NCI-H1105 (cell line): ENCODE measurements at places on chromosomes 12 and 14.
A peak's percentile ranks its signal among the peaks of the same experiment; 100 is the strongest.

- no peak for DNase-seq
Measured at GRCh38 chr14:38973083-38973700, 129.8 kb downstream of the SEC23A start.

DNA sequence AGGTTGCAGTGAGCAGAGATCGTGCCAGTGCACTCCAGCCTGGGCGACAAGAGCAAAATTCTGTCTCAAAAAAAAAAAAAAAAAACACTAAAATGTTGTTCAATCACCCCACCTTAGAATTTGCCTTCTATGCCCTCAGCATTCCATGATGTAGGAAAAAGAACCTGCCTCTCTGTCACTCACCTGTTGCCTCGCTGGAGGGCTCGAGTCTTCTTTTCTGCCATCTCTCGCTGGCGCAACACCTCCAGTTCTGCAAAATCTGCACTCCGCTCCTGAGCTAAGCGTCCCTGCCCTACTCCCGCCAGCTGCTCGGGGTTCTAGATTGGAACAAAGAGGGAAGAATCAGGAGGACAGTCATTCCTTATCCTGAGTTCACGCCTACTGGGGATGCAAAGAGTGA, 17.9 kb downstream of the TIMELESS start:
- DNase-seq = no peak

DNA sequence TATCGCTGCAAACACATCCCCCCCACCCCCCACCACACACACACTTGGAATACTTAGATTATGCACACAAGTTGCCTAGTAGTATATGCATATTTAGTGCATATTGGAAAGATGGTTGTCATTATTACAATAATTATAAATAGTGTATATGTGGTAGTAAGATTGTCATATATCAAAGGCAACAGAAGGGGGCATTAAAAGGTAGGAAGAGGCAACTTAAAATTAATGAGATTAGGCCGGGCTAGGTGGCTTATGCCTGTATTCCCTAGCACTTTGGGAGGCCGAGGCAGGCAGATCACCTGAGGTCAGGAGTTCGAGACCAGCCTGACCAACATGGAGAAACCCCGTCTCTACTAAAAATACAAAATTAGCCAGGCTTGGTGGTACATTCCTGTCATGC, 52.1 kb downstream of the GSC start:
- no peak for DNase-seq

DNA sequence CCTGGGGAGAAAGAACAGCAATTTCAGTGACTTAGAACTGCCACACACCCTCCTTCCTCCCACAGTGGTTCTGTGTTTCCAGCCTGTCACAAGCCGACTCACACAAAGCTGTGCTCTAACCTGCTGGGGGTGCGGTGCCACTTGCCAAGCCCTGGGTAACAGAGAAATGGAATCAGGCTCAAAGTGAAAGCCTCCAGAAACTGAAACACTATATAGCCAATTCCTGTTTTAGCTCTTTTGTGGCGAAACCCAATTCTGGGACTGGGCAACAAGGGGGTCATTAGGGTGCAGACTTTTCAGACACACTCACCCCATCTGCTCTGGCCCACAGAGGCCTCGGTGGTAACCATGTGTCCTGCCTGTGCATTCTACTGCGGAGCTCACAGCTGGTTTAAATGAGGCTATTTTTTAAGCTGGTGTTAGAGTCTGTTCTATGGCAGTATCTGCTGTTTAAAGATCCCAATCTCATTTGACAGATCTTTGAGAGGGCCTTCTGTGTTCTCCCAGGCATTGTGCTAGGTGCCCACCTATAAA, 15.2 kb upstream of the ACTR6 start:
- DNase-seq = no peak

- DNase-seq = no peak
Measured at GRCh38 chr12:132542661-132543060, 52.7 kb downstream of the FBRSL1 start.

GRCh38 chr14:94923786-94924185, 153.9 kb upstream of the GSC start:
- no peak for DNase-seq

DNA sequence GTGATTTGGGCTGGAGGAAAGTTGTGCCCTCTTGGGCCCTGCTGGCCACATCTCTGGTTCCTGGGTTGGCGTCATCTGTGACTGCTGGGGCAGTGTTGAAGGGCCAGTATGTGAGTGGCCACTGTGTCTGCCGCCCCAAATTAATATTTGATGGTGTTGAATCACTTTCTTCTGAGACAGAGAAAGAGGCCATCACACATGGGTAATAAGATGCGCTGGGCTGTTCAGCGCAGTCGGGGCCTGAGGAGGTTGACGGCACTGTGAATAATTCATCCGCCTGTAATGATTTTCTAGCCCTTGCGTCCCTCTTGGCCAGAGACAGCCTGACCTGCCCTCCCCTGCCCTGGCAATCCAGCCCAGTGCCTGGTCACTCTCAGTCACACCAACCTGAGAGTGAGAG, 56.2 kb upstream of the BEGAIN start:
- DNase-seq = no peak

GRCh38 chr12:6278439-6279255, 31.8 kb upstream of the PLEKHG6 start:
- DNase-seq = peak; percentile 76

DNA sequence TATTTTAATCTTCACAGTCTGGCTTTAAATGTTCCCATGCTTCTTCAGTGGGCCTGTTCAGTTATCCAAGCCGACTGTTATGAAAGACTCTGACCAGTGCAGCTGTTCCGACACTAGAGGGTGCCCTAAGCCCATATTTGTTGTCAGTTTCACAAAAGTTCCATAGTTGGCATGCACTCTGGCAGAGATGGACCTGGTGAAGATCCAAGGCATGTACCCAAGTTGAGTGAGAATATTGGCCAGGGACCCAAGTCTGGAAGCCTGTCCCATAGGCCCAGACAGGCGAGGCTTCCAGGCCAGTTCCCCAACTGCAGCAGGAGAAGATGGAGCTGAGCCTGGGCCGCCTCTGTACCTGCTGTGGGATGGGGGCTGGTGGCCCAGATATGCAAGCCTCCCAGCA, 27.4 kb upstream of the GUCY2C start:
- no peak for DNase-seq

- peak; percentile 88 for DNase-seq
Measured at GRCh38 chr14:58171090-58171489, 19.1 kb upstream of the ARMH4 start.

- peak; percentile 40 for DNase-seq
Measured at GRCh38 chr14:78153064-78153341, 17.2 kb upstream of the NRXN3 start.

DNA sequence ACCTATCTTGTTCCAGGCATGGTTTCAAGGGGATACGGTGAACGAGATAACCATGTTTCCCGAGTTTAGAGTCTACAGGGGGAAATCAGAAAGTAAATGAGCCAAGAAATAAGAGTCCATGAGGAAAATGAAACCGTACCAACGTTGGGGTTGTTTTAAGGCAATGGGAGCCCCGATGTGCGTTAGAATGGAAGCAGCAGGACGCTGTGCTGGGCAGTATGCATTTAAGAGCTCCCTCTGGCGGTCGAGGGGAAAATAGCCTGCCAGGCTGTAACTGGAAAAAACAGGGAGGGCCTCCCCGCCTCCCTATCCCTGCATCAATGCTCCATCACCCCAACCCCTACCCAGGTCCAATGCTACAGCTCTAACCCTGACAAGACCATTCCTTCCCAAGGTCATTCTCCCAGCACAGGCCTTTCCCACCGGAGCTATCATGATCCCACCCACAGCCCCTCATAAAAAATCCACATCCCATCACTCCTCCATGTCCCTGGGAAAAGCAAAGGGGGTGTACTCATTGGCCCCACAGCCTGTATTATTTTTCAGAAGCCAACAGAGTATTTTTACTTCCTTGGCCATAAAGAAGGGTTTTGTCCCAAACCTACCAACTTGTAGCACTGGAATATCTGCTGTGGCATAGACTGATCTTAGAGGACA, 226.3 kb upstream of the NOS1 start:
- peak; percentile 59 for DNase-seq

DNA sequence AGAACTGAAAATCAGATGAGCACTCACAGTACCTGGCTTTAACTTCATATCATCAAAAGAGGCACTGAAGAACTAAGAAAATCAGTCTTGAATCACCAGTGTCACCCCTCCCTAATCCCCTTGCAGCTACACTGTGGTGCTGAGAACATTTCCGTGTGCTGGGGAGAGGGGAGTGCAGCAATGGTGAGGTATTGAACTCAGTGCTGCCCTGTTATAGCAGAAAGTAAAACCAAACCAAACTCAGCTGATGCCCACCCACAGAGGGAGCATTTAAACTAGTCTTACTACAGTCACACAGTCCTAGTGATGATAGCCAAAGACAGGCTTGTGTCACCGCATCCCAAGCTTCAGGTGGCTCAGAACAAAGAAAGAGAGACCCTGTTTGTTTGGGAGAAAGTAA, 122.1 kb downstream of the CPNE8 start:
- no peak for DNase-seq

GRCh38 chr12:44616402-44616801, 259.7 kb downstream of the NELL2 start:
- DNase-seq = peak; percentile 15

- no peak for DNase-seq
Measured at GRCh38 chr14:28877923-28878322, 111.3 kb downstream of the FOXG1 start.

- DNase-seq = no peak
Measured at GRCh38 chr12:102567031-102567985, 86.9 kb upstream of the IGF1 start.

DNA sequence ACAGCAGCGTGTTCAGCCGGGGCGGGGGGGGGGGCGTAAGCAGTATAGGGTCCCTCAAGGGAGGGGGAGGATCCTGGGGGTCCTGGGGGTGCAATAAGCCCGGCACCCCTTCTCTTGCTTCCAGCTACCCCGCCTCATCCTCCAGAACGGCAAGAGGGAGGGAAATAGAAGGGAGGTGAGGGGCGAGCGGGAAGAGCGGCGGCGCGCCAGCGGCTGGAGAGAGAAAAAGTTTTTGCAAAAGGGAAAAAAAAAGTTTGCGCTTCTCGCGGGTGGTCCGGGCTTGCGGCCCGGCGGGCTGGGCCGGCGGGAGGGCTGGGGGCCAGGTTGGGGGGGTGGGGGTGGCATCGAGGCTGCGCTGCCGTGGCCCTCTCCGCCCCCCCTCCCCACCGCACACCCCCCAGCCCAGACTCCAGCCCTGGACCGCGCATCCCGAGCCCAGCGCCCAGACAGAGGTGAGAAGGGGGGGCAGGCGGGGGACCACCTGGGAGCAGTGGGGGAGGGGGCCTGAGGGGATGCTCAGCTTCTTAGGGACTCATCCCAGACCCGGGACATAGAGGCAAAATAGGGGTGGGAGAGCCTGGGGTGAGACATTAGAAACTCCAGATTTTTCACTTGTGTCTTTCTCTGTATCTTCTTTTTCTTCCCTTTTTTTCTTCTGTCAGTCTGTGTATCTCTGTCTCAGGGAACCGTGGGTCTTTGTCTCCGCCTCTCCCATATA, at the start of gene GLI1:
Gene GLI1, plus strand, starts transcription at position 36 of the 718 bp plus-strand sequence. CDS start 3,907 bp downstream, outside the sequence.
- no peak for DNase-seq

DNA sequence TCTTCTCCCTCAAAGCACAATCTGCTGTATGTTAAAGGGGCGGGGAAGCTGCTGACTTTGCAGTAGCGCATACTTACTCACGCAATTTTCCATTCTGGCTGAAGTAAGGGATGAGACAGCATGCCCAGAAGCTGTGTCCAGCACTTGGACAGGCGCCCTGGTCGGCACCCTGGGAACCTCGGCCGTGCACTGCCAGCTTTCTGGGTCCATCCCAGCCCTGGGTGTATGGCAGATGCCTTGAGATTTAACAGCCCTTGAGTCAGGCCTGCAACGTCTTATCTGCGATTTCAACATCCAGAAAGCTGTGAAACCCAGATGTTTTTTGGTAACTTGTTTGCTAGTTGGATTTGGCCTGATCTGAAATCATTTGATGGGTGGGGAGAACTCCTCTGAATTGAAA, 16.1 kb downstream of the EML1 start:
- DNase-seq = no peak

DNA sequence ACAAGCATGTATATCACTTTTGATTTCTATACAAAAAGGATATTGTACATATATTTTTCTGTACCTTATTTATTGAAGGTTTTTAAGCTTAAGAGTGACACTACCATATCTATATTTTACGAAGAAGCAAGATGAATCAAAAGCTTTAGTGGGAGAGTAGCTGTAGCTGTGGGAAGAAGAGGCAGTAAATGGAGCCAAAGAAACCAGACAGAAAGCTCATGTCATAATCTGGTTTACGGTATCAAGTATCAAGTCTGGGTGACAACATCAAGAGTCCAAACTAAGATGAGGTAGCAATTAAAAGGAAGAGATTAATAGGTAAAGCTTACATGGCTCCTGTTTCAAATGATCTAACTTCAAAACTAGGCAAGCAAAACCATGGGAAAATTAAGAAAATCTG, 54.8 kb downstream of the CEP83 start:
- no peak for DNase-seq

DNA sequence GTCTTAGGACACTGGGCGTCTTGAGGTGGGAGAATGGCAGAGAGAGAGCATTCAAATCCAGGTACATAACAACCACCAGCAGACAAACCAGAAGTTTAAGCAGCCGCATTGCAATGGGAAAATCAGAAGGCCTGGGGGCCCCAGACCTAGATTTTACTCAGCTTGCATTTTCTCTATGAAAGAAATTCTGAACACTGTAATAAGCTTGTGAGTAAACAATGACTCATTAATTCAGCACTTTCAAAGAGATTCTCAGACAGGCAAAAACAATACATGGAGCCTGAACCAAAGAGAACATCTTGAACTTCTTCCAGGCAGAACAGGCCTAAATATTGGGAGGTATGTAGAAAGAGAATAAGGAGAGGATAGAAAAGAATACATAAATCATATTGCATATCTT, 69.8 kb upstream of the IFNG-AS1 start:
- no peak for DNase-seq

- DNase-seq = no peak
Measured at GRCh38 chr14:70563869-70564268, 29.1 kb upstream of the ADAM20 start.

DNA sequence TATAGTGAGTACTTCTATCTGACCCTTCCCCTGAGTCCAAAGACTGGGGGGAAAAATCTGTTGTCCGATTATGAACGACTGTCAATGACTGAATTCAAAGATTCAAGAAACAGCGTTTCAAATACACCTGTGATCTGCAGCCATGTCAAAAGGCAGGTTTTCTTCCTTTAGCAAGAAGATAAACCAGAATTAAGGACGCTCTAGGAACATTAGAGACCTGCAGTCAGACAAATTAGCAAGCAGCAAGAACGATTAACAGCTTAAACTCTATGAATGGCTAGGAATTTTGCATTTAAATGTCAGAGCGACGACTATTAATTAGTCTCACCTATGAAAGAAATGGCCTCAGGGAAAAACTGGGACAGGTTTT, 2.1 kb downstream of the DUSP6 start:
- no peak for DNase-seq

DNA sequence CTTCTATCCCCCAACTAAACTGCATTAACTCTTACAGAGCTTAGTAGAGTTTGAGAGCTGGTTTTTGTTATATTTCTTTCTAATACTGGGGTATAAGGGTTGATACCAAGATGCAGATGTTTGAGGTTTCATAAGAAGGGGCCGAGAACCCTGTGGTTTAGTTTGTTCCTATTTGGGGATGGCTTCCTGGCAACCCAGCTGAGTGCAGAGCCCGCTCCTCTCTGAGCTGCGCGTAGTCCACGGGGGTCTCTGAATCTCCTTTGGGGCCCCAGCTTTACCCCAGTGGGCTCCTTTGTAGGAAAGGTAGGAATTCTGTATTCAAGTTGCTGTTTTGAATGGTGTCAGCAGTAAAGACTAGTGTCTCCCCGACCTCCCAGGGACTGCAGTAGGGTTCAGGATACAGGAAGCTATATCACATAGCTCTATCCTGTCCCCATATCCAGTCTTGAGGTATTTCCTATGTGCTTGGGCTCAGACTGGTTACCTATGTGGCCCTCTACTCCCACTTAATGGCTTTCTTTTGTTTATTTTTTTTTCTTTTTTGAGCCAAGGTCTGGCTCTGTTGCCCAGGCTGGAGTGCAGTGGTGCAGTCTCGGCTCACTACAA, 25.4 kb downstream of the PLXNC1 start:
- no peak for DNase-seq
